ENCODE measurements at places on chromosomes 5 and 9.

GRCh38 chr5:59222687-59223511, 640.0 kb downstream of the RAB3C start:
- DNase-seq, result no peak

DNA sequence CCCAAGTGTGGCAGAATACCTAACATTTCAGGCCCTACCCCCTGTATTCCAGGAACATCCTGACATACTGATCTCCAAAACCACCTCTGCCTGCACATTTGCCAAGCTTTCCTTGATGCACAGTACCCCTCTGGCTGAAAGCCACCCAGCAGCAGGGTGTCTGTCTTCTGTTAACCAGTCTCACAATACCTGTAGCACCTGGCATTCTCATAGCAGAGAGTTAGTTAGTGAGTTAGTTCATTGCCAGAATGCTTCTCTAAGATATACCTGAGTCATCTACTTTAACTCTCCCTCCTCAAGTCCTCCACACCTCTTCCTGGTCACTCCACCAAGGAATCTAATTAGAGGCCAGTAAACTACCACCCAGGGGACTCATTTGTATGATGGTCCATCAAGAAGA, 46.1 kb upstream of the IL7R start:
- no peak for DNase-seq

GRCh38 chr5:97529354-97529985, 346.4 kb upstream of the RIOK2 start:
- DNase-seq, result no peak

- DNase-seq, result no peak
These were observed 310.1 kb downstream of the PLK2 start for GRCh38 chr5:58149746-58150145.

DNA sequence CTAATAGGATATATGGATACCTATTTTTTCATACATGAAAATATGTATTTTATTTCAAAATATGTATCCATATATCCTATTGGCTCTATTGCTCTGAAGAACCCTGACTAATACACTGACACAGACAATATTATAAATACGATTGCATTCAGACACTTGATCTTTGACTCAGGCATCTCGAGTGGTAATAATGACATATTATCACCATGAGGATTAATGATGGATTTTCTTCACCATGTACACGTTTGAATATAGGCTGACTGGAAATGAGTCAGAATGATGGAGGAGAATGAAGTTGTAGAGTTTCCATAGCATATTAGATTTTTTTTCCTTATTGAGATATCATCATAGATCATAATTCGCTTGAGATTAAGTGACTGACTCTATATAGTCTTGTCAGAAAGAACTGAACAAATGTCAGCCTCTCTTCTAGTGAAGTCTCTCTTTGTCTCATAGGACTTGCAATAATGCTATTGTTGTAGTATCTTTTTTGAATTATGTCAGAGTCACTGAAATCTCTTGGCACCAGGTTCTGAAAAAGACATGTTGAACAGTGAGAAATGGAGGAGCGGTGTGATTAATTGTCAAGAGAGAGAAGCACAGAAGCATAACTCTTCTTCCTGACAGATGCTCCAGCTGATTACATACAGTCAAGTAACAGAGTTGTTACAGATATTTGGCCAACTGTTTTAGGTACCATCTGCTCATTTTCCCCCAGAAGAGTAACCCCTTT, 41.4 kb upstream of the SLCO6A1 start:
- no peak for DNase-seq

- DNase-seq, result no peak
These were observed 77.7 kb downstream of the COL5A1 start for GRCh38 chr9:134719331-134719730.

- no peak for DNase-seq
These were observed at the start of gene FAXDC2 for GRCh38 chr5:154850255-154851062. FAXDC2 (minus strand) TSS chr5:154850603; CDS start chr5:154838178, 12,425 bp downstream.

DNA sequence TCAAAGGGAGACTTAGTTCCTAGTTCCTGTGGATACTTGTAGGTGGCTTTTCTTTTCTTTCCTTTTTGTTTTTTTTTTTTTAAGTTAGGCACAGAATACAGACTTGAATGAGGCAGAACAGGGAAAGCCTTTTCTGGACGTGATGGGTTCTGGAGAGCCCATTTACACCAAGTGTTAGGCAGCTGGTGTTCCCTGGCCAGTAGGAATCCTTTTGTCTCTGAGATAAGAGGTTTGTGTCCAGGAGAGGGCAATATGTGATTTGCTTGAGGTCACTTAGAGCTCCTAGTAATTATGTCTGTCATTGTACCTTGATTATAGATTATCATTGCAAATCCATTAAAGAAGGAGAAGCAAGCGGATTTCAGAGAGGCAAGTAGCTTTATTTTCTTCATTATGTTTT, 9.1 kb downstream of the MEGF10 start:
- DNase-seq, result no peak

DNA sequence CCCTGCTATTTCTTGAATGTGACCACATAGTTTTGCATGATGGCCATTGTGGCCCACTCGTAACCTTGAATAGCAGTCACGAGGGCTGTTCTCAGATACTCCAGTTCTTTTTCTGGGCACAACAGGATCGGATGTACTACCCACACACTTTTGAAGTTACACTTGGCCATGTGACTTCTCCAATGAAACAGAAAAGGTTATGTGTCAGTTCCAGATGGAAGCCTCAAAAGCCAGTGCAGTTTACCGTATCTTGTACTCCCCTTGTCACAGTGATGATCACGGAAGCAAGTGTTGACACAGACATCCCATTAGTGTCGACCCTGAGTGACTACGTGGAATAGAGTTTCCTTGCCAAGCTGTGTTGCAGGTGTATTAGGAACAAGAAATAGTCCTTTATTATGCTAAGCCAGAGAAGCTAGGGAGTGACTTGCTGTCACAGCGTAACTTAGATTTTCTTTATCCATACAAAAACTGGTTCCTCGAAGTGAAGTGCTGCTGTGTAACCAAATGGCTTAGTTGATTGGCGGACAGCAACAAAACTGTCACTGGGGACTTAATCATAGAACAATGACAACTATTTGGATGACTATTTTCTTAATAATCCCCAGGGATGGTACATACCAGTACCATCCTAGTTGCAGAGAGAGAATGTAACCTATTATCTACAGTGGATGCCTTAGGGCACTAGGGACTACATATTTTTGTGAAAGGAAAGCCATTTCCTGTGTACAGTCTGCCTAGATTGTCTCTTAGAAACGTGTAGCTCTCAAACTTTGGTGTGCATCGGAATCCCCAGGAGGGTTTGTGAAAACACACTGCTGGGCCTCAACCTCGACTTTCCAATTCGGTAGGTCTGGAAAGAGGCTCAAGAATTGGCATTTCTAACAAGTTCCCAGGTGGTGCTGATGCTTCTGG, 90.1 kb upstream of the DMRT1 start:
- no peak for DNase-seq

GRCh38 chr9:135215571-135216161, 128.2 kb downstream of the OLFM1 start:
- DNase-seq, result no peak

DNA sequence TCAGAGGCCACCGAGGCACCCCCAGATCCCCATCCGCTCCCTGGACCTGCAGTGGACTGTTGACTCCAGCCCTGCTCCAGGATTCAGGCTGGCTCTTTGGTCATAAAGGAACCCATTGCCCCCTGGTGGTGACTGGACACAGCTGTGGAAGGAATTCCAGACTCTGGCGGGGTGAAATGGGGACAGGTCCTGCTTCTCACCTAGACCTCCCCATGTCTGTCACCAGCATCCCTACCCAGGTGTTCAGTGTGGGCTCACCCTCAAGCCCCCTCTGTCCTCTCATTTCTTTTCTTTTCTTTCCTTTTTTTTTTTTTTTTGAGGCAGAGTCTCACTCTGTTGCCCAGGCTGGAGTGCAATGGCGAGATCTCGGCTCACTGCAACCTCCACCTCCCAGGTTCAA, 25.5 kb upstream of the STXBP1 start:
- DNase-seq, result peak; percentile 26

- DNase-seq, result no peak
These were observed 729 bp upstream of the HAND1 start for GRCh38 chr5:154478752-154479159.

GRCh38 chr9:103116246-103116645, 121.1 kb downstream of the CYLC2 start:
- DNase-seq, result no peak

- DNase-seq, result peak; percentile 41
These were observed 293.0 kb downstream of the SEC61B start for GRCh38 chr9:99515093-99515492.

DNA sequence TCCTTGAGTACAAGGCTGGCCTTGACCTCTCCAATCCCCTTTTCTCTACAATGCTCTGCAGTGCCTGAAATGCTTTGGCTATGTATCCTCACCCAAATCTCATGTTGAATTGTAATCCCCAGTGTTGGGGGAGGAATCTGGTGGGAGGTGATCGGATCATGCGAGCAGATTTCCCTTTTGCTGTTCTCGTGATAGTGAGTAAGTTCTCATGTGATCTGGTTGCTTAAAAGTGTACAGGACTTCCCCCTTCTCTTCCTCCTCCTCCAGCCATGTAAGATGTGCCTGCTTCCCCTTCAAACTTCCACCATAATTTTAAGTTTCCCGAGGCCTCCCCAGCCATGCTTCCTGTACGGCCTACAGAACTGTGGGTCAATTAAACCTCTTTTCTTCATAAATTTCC, 28.5 kb upstream of the AKNA start:
- DNase-seq, result no peak

- no peak for DNase-seq
These were observed 23.8 kb downstream of the SHC3 start for GRCh38 chr9:89154651-89155336.

GRCh38 chr9:132546148-132547051, 36.0 kb upstream of the BARHL1 start:
- no peak for DNase-seq

DNA sequence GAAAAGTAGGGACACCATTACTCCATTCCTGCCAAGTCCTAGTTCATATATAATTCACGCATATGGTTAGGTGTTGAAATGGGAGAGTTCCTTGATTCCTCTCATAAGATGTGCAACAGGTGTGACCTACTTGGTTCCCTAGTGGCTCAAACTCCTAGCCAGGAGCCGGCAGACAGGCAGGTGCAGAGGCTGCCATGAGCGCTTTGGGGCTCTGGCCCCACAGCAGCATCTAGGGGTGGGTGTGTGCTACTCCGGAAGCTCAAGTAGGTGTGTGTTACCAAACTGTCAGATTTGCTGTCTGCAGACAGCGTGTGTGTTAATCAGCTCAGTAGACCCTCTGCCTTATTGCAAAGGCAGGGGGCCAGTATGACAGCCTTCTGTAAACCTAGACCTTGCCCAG, 1652.4 kb upstream of the ACO1 start:
- DNase-seq, result no peak

DNA sequence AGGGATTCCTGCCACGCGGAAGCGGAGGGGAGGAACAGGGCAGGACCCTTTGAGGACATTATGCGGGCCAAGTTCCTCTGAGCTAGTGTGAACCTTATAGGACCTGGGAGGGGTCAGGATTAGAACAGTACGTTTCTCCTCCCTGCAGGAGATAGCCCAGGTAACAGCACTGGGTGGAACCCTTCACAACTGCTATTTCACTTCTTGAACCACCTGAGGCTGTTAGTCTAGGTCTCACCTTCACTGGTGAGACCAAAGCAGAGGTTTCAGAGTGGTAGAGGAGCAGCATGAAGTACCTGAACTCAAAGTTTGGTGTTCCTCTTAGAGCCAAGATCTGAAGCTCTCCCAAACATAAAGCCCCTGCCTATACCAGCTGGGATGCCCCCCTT, 832 bp downstream of the EIF4EBP3 start:
- no peak for DNase-seq

DNA sequence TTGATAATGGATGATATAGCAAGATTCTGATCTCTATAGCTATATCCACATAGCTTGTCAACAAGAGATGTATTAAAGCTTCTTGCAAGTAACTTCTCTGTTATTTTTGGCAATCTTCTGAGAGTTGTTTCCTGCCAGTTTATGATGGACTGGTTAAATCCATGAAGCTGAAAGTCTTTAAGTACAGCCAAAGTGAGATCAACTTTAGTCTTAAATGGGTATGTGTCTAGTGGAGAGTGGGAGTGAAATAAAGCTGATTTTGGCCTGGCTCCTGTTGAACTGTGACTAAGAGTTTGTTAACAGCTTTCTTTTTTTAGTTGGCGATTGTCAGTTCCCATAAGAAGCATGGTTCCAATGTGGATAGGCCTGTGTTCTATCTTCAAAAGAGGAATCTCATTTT, 350.9 kb upstream of the PCSK5 start:
- DNase-seq, result no peak

- no peak for DNase-seq
These were observed 6.4 kb downstream of the TLX3 start for GRCh38 chr5:171315386-171315891.

GRCh38 chr5:180988592-180988991, at the start of gene BTNL3:
BTNL3 (plus strand) TSS chr5:180988846; CDS start chr5:180989029, 183 bp downstream.
- no peak for DNase-seq

GRCh38 chr5:161530700-161531099, 15.8 kb downstream of the GABRB2 start:
- no peak for DNase-seq

DNA sequence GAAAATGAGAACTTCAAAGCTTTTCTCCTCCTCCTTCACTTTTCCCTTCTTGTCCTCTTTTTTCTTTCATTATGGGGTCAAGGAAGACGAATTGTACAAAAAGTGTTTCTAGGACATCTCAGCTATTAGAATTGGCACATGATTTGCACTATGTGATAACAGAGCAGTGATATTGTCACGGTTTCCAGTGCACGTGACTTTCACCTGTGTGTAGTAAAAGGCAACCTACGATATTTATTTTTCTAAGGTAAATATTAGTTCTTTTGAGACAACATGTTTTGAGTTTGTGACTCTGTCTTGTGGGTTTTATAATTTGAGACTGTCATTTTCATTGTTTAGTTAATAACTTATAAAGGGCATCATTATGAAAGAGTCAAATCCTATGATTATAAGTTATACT, 213.1 kb downstream of the PSAT1 start:
- no peak for DNase-seq

GRCh38 chr9:137607141-137607857, 1.8 kb downstream of the ARRDC1 start:
- DNase-seq, result no peak

- no peak for DNase-seq
These were observed 28.7 kb downstream of the DYNC2I2 start for GRCh38 chr9:128627906-128628305.

- DNase-seq, result no peak
These were observed 139.0 kb downstream of the CPLANE1 start for GRCh38 chr5:37110135-37110534.

- peak; percentile 65 for DNase-seq
These were observed 82.3 kb downstream of the SECISBP2 start for GRCh38 chr9:89400403-89401116.

DNA sequence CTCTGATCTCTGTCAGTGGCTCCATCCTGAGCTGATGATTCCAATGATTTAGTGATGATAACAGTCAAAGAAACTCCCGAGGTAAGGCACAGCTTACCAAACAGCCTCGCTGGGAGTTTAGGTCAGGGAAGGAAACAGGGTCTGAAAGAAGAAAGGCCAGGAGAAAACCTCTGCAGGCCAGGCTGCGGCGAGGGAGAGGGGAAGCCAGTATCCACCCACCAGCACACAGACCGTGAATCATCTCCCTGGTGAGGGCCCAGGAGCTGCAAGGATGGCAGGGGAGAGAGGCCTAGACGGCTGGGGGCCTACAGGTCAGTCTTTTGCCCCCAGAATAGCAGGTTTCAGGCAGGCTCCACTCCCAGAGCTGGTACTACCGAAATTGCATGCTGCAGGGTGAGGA, 590.5 kb downstream of the CCDC171 start:
- no peak for DNase-seq
